ENCODE measurements at places on chromosomes 2 and 18.

- ATAC-seq = no peak
These were observed 135.4 kb downstream of the COL6A3 start for GRCh38 chr2:237278568-237278967.

GRCh38 chr18:11985586-11985985 is 4.3 kb downstream of the IMPA2 start:
- ATAC-seq = no peak

DNA sequence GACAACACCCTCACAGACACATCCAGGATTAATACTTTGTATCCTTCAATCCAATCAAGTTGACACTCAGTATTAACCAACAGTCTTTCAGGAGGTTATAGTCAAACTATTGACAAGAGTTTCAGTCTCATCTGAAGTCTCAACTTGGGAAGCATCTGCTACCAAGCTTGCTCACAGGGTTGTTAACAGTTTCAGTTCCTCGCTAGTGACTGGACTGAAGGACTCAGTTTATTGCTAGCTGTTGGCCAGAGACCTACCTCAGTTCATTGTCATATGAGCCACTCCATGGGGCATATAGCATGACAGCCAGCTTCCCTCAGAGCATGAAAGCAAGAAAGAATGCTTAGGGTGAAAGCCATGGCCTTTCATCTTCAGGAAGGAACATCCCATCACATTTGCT is 228.6 kb downstream of the EPHA4 start:
- no peak for ATAC-seq

DNA sequence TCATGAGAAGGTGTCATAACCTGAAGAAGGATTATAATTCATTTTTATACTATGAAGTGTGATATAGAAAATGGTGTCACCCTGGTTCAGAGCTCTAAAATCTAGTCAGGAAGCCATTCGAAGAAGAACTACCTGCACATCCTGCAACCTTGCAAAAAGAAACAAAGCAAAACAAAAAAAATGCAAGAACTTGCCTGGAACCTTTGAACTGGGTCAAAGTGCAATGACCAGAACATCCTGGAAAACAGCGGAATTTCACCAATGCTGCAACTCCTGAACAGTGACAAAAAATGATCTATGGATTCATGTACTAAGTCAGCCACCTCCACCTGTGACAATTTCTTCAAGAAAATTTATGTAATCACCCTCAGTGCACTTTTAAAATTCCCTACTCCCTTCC is 1083.3 kb upstream of the GYPC start:
- no peak for ATAC-seq

DNA sequence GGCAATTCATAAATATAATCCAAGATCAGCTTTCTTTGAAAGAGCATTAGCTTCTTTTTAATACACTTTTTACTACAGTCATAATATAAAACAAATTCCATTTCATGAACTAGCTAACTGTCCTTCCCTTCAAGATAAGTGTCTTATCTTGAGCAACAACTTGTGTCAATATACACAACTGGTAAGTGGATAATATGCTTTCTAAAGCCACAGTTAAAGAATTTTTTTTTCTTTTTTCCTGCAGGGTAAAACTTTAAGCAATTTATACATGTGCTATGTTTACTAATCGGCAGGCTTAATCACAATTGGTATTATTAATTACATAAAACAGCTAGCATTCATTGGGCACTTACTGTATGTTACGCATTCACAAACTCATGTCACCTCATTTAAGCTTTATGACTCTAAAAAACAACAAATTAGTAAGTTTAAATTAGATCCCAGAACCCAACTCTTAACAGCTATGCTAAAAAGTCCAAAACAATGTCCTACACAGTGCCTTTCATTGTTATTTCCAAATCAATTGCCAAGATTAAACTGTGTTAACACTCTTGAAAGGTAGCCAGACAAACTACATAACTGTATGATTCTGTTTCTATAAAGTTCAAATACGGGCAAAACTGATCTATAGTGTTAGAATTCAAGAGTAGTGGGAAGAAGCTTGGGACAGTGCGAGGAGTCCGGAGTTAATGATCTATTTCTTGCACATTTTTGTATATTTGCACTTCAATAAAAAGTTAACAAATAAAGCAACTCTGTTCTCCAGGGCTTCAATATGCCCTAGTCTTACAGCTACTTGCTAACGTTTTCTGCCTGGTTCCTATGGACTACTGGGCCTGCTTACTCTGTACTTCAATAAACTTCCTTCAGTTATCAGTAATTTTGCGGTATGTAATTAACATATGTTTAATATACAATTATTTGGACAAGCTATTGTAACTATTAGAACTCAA is 6.0 kb downstream of the TXNL1 start:
- ATAC-seq = no peak

- no peak for ATAC-seq
These were observed 192.5 kb downstream of the ATAD2B start for GRCh38 chr2:23734416-23734815.

DNA sequence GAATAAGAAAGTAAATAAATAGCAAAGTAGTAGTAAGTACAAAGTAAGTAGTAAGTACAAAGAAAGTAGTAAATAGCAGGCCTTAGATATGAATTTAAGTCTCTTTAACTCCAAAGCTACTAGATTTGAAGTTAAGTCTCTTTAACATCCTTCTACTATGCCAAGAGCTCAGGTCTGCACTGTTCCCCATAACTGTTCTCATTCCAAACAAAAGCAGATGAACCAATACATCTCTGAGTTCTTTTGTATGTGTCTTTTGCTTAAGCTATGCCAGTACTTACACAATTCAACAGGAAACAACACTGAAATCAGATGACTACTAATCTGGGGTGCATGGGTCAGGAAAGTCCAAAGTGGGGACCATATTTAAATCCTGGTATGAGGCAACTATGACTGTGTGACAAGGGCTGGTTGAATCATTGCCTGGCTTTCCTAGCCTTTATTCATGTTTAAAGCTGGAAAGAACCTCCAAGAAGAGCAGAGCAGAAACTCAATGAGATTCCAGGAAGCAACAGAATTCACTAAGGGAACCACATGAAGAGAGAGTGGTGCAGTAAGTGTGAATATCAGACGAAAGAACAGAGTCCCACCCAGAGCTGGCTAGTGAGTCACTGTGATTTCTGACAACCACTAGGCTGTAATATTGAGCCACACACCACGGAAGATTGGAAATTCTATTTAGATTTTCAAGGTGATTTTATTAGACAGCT is 51.0 kb upstream of the CYP26B1 start:
- peak; percentile 55 for ATAC-seq

DNA sequence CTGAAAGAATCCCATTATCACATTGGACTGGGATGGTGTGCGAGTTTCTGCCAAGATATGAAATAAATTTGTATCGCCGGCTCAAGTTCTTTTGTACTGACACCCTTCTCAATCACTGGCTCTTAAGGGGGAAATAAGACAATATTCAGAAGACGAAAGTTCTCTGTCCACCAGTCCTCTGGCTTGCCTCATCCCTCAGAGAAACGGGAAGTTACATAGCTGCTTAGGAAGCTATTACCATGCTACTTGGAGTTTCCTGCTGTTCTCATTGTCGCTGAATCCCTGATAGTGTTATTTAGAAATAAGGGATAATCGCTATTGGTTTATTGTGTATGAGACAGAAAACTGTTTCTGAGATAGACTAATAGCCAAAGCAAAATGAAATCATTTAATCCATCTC is 205.0 kb upstream of the ZNF521 start:
- no peak for ATAC-seq

DNA sequence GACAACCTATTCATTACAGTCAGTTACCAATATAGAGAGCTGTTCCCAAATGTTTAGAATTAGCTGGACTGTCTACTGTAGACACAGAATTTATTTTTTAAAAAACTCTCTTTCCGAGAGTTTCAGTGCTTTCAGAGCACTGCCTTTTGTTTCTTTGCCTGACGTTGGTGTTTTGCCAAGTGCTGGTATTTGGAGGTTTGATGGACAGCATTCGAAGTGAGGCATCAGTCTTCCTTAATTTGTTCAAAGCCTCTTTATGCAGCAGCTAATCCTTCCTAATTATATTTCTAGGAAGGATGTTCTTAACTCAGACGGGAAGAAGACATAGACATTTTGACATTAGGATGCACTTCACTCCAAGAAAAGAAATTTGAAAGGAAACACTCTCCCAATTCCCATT is 83.2 kb downstream of the LTBP1 start:
- ATAC-seq = no peak

DNA sequence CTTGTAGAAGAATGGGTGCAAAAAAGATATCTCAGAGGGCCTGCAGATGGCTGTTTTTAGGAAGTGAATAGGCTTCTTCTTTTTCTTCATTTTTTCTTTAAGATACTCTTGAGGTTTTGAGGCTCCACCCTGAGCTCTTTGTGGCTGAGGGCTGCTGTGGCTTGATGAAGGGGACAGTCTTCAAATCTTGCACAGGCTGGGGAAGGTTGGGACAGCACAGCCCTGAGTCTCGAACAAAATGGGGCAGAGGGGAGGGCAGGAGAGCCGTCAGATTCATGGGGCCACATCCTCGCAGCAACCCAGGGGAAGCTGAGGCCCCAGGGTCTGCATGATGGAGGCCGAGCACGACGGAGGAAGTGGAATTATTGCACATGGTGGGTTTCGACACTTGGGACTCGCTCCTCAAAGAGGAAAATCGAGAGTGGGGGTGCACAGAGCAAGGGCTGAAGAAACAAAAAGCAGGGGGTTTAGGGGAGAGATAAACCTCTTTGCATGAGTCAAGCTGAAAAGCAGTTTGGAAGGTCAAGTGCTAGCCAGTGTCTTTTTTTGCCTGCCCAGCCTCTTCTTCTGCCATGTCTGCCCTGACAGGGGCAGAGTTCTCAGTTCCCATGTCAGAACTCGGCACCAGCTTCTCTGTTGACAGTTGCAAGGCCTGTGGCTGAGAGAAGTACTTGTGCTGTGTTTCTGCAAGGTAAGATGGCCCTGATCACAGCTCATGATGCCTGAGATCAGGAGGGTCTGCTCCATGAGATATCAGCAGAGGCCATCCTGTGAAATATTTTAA is 19.5 kb downstream of the INPP4A start:
- no peak for ATAC-seq

- ATAC-seq = no peak
These were observed 99.9 kb upstream of the FANCL start for GRCh38 chr2:58341047-58341446.

GRCh38 chr2:232216028-232216427 is 162.5 kb upstream of the ALPP start:
- ATAC-seq = no peak

DNA sequence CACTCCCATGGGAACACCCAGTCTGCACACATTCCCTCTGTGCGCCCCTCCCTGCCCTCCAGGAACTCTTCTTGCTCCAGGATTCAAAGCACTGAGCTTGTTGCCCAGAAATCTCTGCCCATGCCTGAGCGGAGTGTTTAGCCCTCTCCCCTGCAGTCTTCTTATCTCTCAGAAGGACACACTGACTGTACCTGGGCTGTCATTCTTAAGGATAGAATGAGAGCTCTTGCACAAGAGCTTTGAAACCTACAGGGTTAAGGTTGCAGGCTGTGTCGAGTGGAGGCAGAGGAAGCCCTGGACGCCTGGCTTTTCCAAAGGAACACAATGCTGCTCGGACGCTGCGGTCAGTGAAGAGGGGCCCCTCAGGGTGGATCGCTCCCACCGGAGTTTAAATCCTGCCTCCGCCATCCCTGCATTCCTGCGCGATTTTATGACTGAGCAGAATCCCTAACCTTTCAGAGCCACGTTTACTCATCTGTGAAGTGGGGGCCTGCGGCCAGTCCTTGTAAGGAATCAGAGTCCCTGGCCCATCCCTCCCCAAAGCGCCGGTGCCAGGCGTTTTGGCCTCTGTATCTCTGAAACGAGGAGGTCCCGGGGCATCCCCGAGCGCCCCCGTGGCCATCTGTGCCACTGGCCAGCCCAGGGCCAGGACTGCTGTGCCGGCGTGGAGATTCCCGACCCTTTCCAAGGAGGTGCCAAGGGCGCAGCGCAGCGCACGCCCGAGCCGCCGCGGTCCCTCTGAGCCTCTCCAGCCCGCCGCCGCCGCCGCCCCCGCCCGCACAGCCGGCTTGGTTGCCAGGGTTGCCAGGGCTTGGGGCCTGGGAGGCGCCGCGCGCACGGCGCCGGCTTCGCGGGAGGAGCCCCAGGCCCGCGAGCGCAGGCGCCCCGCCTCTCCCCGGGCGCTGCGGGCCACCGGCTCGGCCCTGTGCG is 58.9 kb downstream of the FAM168B start:
- peak; percentile 25 for ATAC-seq

- no peak for ATAC-seq
These were observed 139.7 kb downstream of the ROCK1 start for GRCh38 chr18:20971886-20972267.

- ATAC-seq = no peak
These were observed 1.2 kb downstream of the SERPINB5 start for GRCh38 chr18:63477968-63478367.

DNA sequence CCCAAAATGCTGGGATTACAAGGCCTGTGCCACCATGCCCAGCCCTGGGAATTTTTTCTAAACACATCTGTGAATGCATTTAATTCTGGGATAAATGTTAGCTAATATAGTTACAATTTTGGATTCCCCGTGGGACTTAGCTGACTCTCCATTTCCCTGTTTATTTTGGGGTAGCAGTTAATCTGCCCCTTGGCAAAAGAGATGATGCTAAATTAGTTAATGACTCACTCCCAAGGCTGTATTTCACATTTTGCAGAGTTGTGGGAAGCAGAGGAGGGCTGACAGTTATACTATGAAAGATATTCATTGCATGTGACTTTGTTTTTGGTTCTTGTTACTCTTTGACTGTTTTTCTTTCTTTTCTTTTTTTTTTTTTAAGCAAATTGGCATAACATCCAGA is 3.2 kb downstream of the MTHFD2 start:
- no peak for ATAC-seq

GRCh38 chr18:23359421-23359820 is 93.7 kb upstream of the RIOK3 start:
- no peak for ATAC-seq

DNA sequence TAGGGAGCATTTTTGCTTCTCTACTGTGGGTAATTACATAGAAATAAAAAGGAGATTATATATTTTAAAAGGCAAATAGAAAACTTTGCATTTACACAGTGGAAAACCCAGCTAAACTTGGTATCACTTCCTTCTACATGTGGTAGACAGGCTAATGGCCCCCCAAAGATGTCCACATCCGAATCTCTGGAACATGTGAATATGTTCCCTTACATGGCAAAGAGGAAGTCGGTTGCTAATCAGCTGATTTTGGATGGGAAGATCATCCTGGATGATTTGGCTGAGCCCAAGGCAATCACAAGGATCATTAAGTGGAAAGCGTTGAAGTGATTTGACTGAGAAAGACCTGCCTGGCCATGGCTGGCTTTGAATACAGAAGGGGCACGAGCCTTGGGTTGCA is 26.2 kb downstream of the CREG2 start:
- ATAC-seq = no peak

DNA sequence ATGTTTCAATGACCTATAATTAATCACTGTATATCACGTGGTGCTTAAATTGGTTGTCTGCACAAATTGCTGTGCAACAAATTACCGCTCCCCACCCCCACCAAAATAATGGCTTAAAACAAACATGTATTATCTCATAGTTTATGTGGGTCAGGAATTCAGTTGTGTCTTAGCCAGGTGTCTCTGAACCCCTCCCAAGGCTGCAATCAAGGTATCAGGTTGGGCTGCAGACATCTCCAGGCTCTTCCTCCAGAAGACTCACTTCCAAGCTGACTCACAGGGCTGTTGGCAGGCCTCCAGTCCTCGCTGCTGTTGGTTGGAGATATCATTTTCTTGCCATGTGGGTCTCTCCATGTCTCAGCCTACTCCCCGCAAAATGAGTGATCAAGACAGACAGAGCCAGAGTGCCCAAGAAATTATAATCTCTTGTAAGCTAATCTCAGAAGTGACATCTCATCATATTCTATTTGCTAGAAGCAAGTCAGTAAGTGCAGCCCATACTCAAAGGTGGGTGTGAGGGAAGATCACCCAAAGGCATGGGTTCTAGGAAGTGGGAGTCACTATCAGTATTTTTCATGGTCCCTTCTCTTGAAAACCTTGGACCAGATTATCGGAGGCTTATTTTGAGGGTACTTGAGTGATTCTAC is 38.4 kb downstream of the SPC25 start:
- no peak for ATAC-seq

Measured in activated T-helper 17 cell treated with anti-CD3 and anti-CD28 coated beads, Interleukin-2, amount 50 U/mL, for 72 hours (primary cell).